Right renal cortex interstitium (tissue), 3 donors: ENCODE measurements at places on chromosomes 7 and 10.

GRCh38 chr7:120774481-120774880 is 83.5 kb downstream of the TSPAN12 start:
- no peak for DNase-seq

DNA sequence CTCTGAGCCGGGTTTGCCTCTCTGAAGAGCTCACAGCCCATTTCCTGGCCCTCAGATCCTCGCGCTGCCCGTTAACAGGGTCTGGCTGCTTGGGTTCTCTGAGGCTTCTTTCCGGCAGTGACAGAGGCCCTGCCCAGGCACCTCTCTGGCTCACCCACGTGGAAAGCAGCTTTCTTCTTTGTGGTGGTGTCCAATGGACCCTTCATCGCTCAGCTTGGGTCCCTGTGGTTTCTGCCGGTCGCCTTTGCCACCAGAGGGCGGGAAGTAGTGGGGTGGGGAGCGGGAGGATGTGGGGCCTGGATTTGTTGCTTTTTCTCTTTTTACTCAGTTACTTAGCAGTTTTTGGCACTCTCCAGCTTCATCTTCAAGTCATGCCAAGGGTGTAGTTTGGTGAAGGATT is 15.6 kb upstream of the JAKMIP3 start:
- no peak for DNase-seq

GRCh38 chr7:93551063-93551895 is 23.2 kb downstream of the CALCR start:
- no peak for DNase-seq

- DNase-seq: no peak
These were observed 227.2 kb downstream of the NSUN6 start for GRCh38 chr10:18424200-18424599.

GRCh38 chr10:29811751-29812427 is 177.1 kb upstream of the SVIL start:
- DNase-seq: peak; percentile 29

DNA sequence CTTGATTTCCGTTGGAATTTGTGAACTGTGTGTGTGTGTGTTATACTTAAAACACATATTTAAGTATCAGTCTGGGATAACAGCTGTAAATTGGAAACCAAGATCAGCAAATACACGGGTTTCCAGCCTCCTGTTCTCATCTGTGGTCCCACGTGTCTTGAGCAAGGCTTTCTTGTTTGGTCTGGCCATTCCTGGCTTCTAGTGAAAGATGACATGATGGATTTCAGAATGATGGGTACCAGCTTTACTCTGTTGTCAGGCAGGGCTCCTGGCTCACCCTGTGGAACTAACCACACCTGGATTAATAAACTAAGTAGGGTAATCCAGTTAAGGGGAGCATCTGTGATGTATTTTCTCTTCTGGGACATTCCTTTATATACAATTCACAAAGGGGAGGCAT is 346.2 kb upstream of the AOAH start:
- DNase-seq: no peak
